ENCODE measurements at places on chromosomes 16 and 17. TPM values are rescaled to one million over a fixed set of nuclear protein-coding genes. Genes with fewer than 3 reads are reported as not detected.

The SOST gene
- not detected for total RNA-seq

The NPIPB6 gene
- total RNA-seq = 2.1 TPM

The FAM83G gene
- 13.9 TPM for total RNA-seq

The OTOP3 gene
- not detected for total RNA-seq

The HBZ gene
- total RNA-seq = not detected

The XPO6 gene
- total RNA-seq = 236 TPM

The RAB37 gene
- 11.1 TPM for total RNA-seq

The SRCIN1 gene
- total RNA-seq = 0.24 TPM

The LGALS9 gene
- total RNA-seq = 76.8 TPM

The FGF11 gene
- 1.3 TPM for total RNA-seq

The PRR29 gene
- not detected for total RNA-seq

The KRTAP1-1 gene
- not detected for total RNA-seq
